ENCODE measurements at places on chromosomes 5 and 9.

GRCh38 chr5:72723581-72723980 is 92.9 kb upstream of the TNPO1 start:
- DNase-seq = no peak

- DNase-seq = no peak
Observed at GRCh38 chr9:13621872-13622564, 342.5 kb upstream of the MPDZ start.

DNA sequence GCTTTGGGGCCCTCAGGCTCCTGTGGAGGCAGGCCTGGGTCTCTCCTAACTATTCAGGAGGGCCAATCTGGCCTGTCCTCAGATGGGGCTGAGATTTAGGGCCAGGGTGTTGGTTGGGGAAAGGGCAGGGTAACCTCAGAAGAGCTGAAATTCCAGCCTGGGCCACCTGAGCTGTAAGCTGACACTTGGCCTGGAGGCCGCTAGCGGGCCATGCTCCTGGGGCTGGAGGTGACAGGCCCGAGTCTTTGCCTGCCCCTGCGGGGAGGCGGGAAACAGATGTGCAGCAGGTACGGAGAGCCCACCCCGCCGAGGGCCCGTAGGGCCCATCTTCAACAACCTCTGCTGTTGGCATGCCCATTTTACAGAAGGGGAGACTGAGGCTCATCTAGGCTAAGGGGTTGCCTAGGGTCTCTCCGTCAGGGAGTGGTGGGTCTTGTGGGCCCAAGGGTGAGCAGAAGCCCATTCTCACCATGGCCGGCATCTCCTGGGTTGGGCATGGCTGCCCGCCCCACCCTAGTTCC is 69.5 kb downstream of the RXRA start:
- DNase-seq = no peak

- DNase-seq = no peak
Observed at GRCh38 chr5:103600086-103600485, 37.5 kb upstream of the NUDT12 start.

Measured in NCI-H1105 treated with DMSO at 0.1 percent for 48 hours (cell line).